Fibroblast of mammary gland (primary cell): ENCODE measurements at places on chromosomes 3 and 15.

DNA sequence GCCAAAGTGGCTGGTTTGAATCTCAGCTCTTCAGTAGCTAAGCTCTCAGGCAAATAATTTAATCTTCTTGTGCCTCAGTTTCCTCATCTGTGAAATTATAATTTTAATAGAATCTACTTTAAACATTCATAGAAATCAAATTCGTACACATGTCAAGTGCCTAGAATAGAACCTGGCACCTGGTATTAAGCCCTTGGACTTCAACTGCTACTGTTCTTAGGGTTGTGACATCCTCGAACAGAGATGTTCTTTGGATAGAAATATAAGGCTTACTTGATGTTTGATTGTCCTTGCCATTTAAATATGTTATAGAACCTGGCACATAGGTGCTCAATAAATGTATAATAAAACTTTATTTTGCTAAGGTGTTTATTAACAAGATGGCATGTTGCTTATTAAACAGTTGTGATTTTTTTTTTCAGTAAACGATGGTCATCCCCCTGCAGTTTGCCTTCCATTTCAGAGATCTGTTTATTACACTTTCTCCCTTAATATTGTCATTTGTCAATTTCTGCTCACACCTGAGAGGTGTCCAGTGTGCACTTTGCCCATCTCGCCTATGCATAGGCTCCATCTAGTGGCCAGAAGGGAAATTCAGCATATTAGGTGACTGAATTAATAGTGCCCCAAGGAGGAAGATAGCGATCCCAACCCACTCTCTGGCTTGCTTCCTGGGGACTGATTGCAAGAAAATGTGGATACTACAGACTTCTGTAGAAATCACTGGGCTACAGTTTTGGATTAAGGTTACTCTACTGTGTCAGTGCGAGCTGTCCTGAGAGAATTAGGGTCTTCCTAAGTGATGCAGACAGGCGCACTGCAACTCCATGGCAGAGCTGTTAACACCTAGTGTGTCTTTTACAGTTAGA lies 10.7 kb downstream of the IGF1R start:
- peak; percentile 59 for DNase-seq

DNA sequence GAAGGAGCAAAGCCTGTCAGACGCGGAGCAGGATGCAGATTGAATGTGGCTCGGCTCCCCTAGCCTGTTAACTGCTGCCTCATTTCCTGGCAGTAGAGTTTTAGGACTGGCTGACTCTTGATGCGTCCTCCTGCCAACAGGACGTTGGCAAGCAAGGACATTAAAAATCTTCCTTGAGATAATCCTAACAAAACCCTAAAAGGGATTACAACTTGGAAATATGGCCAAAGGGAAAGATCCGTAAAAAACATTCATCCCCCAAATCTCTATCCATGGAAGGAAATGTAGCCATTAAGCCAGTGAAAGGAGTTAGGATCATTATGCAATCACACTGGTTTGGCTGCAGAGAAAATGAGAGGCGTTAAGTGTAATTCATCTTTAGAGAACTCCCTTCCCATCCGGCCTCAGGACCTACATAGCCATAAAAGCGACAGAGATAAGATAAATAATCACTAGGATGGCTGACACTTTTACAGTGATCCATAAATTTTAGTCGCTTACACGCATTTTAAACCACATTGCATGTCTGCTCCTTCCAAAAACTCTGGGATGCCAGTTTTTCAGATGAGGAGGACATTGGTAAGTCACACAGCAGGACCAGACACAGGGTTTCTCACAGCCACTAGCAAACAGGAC lies 44.5 kb upstream of the C3orf80 start:
- DNase-seq, result peak; percentile 60

GRCh38 chr3:142828703-142829305 lies 60.1 kb downstream of the PCOLCE2 start:
- peak; percentile 79 for DNase-seq

GRCh38 chr3:129657261-129658046 lies 51.0 kb upstream of the PLXND1 start:
- DNase-seq, result peak; percentile 31

GRCh38 chr3:135576751-135577150 lies 388.8 kb upstream of the PPP2R3A start:
- no peak for DNase-seq

DNA sequence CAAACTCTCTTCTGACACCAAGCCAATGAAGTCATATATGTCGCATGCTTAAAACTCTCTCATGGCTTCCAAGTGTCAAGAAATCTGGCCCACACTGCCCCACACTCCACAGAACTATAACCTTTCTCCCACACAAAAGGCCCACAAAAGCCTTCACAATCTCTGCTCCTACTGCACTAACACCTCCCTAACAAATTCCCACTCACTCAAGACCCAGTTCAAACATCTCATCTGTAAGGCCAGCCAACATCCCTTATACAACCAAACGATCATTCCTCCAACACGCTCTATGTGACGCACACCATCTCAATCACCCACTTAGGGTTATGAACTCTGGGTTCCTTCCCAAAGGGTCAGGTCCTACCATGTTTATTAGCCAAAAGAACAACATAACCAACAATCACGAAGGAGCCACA lies 13.5 kb downstream of the TBC1D2B start:
- DNase-seq, result peak; percentile 90

DNA sequence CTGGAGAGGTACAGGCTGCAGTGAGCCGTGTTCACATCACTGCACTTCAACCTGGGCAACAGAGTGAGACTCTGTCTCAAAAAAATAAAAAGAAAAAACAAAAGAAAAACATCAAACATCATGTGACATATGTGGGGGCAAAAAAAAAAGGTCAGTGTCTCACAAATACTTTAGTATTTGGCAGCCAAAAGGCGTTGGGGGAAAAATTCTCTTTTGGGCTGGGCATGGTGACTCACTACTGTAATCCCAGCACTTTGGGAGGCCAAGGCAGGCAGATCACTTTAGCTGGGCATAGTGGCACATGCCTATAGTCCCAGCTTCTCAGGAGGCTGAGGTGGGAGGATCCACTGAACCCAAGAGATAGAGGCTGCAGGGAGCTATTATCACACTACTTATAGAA lies 47.6 kb downstream of the TMCC1 start:
- DNase-seq, result peak; percentile 16

DNA sequence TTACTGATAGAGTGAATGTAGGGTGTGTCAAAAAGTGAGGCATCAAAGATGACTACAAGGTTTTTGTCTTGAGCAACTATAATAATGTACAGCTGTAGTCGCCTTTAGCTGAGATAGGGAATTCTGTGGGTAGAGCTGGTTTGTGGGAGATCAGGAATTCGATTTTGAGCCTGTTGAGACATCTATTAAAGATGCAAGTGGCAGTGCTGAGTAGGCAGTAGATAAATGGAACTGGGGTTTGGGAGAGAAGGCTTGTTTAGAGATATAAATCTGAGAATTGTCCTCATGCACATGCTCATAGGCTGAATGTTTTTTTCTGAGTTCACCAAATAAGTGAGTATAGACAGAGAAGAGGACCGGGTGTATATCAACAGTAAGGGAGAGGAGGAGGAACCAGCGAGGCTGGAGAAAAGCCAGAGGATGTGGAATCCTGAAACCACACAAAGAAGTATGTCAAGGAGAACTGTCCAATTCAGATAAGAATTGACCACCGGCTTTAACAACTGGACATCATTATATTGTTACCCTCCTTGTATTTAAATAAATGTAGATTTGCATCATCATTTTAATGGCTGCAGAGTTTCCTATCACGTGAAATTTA lies 146.0 kb upstream of the TNIK start:
- DNase-seq, result peak; percentile 36
